ENCODE measurements at places on chromosomes 1 and 21.

GRCh38 chr1:170461762-170462384 is 70.1 kb upstream of the GORAB start:
- DNase-seq = no peak

DNA sequence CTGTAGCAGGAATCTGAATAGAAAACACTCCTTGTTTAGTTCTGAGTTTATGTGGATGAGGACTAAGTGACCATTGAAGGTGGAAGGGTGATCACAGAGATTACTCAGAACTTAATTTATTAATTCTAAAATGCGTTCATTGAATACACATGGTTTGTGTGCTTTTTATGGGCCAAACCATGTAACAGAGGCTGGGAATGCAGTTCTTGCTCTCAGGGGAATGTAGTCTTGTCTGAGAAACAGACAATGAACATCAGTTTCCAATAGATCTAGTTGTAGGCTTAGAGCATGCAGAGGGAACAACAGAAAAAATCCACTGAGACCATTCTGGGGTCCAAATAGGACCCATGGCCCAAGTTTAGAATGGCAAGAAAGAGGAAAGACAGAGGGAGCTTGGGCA is 46.1 kb downstream of the ITSN1 start:
- DNase-seq = no peak

DNA sequence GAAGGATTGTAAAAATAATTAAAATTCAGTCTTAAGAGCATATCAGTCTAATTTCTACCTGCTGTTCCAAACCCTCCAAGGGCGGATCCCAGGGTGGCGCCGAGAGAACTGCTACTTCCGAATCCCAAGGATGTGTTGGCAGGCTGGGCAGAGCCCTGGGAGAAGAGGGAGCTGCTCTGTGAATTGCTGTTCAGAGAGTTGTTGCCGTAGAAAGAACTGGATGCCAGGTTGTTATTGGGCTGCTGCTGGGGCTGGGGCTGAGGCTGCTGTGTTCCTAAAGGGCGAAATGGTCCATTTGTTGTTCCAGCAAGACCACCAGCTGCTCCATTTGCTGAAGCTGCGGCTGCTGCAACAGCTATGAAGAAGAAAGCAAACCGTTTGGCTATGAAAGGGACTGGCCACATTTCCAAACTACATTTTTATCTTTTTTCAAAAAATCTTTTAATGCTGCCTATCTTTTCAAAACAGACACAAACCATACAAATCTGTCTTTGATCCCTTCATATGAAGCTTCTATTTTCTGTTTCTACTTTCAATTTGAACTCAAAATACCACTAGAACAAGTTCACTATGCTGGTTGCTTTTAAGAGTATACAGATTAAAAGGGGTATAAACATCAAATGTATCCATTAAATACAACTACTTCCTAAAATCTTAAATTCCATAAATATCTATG is 57.5 kb upstream of the SDC3 start:
- DNase-seq = no peak

- DNase-seq = no peak
Measured at GRCh38 chr1:18670121-18670867, 39.6 kb downstream of the PAX7 start.

GRCh38 chr21:41052820-41053555 is 115.0 kb upstream of the BACE2 start:
- no peak for DNase-seq
